NCI-H510A (cell line): ENCODE measurements at places on chromosomes 4 and X.
A peak's percentile ranks its signal among the peaks of the same experiment; 100 is the strongest.

DNA sequence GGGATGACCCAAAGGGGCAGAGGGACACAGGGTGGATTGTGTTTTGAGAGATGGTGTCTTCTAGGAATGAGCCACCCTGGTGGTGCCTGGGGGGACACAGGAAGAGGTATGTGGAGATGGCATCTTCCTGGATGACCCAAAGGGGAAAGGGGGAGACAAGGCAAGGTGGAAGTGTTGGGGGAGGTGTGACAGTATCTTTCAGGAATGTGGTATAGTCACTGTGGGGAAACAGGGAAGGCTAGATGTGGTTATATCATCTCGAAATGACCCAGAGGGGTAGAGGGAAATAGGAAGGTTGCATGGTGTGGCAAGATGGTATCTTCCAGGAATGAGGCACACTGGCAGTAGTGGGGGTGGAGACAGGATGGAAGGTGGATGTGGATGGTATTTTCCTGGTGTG lies 62.9 kb downstream of the MAOA start:
- no peak for DNase-seq

DNA sequence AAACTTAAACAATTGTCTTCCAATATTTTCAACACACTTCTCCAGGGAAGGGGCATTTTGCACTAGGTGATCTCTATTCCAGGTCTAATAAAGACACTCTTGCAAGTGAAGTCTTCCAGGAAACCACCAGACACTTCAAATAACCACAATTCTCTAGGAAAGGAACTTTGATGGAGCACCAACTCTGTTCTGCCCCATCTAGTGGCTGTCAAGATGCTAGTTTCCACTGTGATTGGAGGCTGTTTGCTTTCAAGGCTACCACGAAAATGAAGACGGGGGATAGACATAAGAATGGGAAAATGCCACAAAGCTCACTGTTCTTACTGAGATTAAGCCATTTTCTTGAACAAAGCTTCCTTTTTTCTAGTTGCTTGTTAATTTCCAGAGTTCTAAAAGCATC lies 100.6 kb upstream of the F9 start:
- DNase-seq, result no peak

DNA sequence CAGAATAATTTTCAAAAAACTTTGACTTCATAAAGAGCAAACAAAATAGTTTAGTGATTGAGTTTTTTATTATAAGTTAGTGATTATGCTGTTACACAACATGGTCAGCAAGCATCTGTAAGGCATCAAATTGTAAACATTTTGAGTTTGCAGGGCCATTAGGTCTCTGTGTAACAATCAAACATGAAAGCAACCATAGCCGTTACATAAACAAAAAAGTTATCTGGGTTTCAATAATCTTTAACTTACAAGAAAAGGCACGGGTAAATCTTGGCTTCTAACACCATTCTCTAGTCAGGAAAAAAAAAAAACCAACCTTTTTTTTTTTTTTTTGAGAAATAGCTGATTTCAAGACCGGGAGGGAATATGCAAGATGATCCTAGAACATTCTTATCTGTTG lies 1941.1 kb downstream of the PCDH7 start:
- no peak for DNase-seq

GRCh38 chrX:37854148-37854547 lies 6.8 kb upstream of the DYNLT3 start:
- DNase-seq, result no peak

DNA sequence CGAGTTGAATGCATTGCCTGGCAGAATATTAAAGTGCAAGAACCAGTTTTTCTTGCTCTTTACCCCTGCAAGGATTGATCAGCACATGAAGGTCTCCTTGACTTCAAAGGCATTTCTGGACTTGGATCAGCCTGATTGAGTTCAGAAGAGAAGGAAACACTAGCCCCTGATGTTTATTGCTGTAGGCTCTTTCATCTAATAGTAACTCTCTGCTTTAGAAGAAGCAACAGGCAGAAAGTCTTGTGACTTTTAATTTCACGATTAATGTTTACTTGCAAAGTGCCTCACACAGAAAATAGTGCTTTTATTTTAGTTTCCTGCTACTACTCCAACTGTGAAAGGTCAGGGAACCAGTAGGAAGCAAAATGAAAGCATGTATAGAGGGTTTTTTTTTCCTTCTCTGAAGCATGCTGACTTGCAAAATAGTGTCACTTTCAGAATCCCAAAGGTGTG lies 69.1 kb downstream of the PCDH7 start:
- peak; percentile 22 for DNase-seq

DNA sequence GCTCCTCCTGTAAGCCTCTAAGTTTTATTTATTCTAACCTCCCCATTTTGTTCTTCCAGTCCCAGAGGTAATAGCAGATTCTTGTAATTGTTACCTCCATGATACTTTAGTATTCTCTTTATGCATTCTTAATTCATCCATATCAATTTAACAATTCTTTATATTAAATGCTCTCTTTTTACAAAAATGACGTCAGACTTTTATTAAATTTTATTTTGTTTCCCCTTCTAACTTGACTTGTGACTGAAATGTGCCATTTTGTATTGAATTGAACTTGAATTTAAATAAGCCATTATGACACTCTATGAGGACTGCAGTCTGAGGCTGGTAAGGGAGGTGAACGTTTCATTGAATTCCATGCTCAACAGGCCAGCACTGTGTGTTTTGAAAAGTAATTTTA lies 60.0 kb upstream of the NUDT10 start:
- DNase-seq, result no peak

DNA sequence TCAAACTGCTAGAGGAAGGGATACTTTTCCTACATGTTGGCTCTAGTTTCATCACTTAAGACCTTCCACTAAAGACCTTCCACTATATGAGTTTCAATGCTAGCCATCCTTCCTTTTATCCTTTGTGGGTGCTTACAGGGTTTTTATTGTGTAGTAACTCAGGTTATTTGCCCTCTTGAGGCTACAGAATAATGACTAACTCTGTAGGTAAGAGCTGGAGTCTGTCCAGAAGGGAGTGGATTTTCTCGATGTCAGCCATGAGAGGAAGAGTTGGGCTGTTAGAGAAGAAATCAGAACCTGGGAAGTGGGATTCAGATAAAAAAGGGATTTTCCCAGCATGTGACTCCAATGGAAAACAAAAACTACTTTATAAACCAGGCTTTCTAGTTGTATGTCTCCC lies 27.5 kb upstream of the HERC5 start:
- DNase-seq, result no peak

DNA sequence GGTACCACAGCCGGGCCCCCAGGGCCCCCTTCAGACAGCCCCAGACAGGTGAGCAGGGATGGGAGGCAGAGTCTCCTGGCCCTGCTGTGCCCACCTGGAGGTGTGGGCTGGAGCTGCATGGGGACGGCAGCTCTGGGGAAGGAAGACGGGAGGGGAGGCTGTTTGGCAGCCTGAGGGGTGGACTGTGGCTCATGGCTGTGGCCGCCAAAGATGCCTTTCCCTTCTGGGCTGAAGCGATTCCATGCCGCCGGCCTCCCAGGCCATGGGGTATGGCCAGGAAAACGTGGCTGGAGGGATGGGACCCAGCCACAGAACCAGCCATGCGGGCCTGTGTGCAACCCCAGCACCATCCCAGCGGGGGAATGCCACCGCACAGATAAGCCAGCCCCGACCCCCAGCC lies 65.7 kb downstream of the FAM53A start:
- DNase-seq, result no peak

- DNase-seq, result no peak
Observed at GRCh38 chrX:150371877-150372276, 8.8 kb downstream of the MAMLD1 start.

- DNase-seq, result no peak
Observed at GRCh38 chrX:109926743-109927662, 75.9 kb upstream of the TMEM164 start.

DNA sequence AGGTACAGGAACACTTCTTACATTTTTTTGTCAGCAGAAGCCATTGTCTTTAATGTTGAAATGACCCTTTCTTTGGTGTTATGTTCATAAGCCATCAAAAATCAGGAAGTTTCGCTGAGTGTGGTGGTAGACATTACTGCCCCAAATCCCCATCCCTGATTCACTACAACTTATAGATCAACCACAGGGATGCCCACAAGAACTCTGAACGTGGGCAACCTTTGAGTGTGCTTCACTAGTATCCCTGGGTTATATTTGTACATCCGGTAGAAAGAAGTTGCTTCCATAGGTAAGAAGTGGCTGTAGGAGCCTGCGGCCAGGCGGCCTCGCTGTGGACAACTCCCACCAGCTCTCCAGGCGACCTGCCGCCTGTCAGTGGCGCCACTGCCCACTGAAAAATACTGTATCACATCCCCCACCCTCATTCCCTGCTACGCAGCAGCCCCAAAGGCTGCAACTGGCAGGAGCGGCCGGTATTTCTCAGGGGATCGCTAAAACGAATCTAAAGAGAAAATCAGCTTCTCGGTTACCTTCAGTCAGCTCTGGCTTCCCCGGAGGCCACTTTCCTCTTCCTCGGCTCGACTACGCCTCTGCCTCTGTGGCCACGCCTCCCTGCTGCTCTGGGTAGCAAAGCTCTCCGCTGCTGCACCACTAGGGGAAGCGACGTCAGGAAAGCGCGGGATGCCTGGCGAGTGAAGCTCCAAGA lies 13.9 kb upstream of the ETDC start:
- no peak for DNase-seq

GRCh38 chrX:13622401-13622964 lies 30.5 kb upstream of the TCEANC start:
- no peak for DNase-seq

DNA sequence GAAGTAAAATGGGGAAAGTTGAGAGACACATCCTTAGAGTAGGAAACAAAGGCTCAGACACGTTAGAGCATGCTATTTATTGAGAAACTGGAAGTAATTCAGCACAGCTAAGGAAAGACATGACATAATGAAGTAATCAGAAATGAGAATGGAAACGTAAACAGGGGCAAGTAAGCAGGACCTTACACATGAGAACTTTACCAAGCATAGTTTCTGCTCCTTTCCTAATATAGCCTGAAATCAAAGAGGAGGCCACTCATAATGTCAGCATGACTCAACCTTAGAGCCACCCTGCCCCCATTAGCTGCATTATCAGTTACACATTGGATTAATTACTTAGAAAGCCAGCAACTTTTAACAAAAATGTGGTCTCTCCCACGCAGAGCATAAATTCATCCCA lies 558.3 kb upstream of the GRIA3 start:
- DNase-seq, result no peak

GRCh38 chr4:177451108-177451500 lies 8.9 kb upstream of the AGA start:
- no peak for DNase-seq

DNA sequence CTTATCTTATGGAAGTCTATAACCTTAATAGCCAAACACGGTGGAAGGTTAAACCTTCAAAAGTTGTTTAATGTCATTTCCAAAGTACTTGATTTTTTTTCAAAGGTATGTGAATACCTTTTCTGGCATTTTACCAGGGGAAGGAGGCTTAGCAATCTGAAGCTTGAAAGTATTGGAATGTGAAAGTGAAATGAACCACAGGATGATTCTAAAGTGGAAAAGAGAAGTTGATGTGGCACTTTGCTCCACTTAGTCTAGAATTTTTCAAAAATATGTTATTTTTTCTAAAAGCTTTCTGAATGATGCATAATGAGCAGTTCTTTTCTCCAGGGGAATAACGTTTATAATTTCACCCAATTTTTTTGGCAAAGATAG lies 19.2 kb downstream of the PI4K2B start:
- no peak for DNase-seq

DNA sequence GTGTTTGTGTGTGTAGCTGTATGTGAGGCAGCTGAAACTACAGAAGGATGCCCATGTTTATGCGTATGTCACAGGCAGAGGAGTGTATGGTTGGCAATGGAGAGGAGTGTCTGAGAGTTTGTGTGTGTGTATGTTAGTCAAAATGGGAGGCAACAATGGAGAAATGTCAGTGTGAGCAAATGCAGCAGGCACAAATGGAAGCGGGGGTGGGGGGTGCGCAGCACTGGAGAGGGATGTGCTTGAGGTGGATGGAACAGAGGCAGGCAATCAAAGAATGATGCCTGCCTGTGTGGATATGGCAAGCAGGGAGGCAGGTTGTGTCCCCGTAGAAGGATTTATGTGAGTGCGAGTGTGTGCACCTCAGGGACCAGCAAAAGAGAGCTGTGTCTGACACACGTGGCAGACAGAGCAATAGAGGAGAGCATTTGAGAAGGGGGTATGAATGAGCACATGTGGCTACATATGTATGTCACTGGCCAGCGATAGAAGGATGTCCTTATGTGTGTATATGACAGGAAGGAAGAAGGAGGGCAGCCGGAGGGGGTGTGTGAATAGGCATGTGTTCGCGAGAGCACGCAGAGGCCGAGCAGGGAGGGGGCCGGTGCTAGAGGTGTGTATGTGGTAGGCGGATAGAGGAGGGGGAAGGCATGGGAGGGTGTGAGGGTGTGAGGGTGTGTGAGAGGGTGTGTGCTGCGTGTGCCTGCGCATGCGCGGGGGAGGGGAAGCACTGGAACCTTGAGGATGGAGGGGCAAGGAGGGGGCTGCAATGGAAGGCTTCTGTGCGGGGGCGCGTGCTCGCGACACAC lies 1.1 kb downstream of the PJA1 start:
- peak; percentile 36 for DNase-seq

GRCh38 chrX:63404332-63404731 lies 53.2 kb upstream of the SPIN4 start:
- DNase-seq, result no peak
